CD8-positive, alpha-beta memory T cell (primary cell): ENCODE measurements at places on chromosomes 6 and 20.

- no peak for DNase-seq
These were observed 26.8 kb upstream of the TCFL5 start for GRCh38 chr20:62888406-62888805.

DNA sequence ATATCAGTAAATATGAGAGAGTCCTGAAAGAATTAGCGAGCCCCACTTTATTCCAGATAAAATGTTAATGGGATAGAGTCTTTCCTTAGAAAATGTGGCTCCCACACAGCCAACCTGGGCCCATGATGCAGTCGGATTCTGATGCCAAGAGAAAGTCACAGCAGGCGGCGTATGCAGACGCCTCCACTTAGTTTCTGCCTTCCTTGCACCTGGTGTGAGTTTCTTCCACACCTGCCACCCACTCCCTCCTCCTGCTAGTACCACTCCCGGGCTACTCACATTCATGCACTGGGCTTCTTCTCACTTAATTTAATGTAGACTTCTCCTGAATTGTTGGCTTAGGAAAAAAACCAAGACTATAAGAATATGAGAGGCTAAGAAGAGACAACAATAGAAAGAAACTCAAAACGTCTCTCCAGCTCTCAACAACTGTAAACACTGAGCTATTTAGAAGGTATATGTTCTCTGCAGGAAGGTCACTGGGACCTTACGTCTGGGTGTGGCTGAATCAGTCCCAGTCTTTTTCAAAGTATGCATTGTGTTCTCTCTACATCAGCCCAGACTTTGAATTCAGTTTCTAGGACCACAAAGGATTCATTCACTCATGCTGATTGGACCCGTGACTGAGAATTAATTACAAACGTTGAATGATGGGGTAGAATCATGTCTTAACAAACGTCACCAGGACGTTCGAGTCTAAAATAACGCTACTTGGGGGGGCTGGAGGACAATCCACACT lies 70.4 kb downstream of the GCNT2 start:
- no peak for DNase-seq

GRCh38 chr6:170445487-170445886 lies 107.6 kb downstream of the PSMB1 start:
- DNase-seq: no peak

DNA sequence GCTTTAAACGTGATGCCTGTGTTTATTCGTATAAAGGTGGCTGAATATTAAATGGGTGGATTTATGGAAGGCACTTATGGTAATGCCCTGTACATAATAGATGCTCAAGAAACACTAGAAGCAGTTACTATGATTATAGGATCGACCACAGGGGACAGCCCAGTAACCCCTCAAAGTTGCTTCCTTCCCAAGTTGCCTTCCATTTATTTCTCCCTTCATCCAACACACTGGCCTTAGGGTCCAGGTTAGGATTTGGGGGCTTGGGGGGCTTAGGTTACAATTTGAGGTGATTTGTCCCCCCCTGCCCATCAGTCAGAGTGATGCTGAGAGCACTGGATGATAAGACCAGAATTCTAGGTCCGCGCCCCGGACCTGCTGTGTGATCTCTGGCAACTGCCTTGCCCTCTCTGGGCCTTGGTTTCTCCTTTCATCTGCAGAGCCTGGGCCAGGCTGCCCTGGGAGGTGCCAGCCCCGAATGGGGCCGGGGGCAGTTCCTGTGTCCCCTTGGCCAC lies 101.5 kb downstream of the CEBPB start:
- no peak for DNase-seq

DNA sequence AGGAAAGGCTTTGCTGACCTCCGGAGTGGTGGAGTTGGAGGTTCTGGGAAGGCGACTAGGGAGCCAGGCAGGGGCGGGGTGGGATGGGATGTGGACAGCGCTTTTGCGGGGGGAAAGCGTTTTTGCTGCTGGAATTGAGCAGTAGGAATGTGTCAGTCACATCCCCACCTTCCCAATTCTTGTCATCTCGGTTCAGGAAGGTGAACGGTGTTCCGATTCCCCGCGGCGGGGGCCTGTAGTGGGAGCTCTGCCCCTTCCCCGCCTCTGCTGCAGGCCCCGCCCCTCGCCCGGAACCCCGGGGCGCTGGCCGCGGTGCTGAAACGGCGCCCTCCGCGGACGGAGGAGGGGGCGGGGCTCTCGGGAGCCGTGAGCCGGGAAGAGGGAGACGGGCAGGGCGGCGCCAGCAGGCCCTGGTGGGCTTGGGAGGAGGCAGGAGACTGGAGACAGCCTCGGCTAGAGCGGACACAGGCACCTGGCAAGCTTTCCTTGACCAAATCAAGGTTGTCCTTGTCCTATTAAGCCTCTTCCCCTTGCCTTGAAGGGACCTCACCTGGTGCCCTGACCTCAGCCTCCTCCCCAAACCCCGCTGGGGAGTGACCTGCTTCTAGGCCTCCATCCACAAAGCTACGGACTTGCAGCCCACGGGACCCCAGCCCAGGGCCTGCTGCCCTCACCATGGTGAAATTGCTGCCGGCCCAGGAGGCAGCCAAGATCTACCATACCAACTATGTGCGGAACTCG lies at the start of gene LHFPL5:
LHFPL5 (plus strand) TSS at position 357 of the 741 bp plus-strand sequence; CDS start at position 676, 319 bp downstream.
- peak; percentile 12 for DNase-seq

- no peak for DNase-seq
These were observed 8.7 kb downstream of the CST3 start for GRCh38 chr20:23629017-23629541.

- no peak for DNase-seq
These were observed 8.0 kb downstream of the EIF2S2 start for GRCh38 chr20:34104059-34104458.

- DNase-seq: no peak
These were observed 51.7 kb upstream of the PLCG1 start for GRCh38 chr20:41085606-41086005.

DNA sequence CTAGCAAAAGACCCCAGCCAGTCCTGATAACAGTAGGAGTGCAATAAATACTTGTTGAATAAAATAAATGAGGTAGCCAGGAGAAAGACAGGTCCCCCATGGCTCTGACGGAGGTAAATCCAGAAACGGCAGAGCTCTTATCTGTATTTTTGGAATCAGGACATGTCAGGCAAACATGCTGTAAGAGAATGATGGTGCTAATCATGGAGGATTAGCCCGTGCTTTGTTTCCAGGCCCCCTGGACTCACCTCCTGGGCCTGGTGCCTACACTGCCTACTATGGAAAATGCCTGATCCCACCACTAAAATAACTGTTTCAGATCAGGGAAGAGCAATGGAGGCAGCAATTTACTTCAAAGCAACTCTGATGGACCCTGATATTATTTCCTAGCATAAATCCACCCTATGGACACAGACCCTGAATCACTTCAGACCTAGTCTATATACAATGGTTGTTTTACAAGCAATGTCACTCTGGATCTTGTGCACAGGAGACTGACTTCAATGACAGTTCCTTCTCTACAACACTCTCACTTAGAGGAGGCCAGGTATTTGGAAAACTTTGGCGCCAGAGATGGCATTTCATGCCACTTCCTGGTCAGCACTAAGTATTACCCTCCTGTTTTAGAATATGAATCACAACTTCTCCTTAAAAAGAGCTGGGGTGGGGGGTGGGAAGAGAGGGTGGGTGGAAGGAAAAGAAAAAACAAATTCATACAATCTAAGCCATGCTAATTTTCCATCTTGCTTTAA lies 6.4 kb downstream of the MRPL14 start:
- no peak for DNase-seq

GRCh38 chr6:159645640-159646039 lies 47.4 kb downstream of the SOD2 start:
- DNase-seq: no peak

DNA sequence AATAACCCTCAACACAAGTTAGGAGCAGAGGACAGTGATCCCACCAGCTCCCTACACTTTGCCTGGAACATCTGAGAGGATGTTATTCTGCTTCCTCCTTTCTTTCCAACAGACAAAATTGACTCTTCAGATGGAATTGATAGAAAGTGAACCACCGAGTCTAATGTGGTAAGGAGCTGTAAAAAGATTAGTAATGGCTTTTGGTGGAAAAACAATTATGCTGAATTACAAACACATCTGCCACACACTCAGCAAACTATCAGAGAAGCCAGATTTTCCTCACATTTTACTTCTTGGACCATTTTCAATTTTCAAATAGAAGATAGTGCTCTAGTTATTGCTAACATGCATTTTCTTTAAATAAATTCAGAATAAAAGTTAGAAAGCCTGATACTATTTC lies 171.8 kb upstream of the COL21A1 start:
- DNase-seq: no peak

- no peak for DNase-seq
These were observed 446.0 kb downstream of the QKI start for GRCh38 chr6:163860287-163861081.

GRCh38 chr6:168865-169455 lies 123.3 kb upstream of the DUSP22 start:
- DNase-seq: peak; percentile 15

DNA sequence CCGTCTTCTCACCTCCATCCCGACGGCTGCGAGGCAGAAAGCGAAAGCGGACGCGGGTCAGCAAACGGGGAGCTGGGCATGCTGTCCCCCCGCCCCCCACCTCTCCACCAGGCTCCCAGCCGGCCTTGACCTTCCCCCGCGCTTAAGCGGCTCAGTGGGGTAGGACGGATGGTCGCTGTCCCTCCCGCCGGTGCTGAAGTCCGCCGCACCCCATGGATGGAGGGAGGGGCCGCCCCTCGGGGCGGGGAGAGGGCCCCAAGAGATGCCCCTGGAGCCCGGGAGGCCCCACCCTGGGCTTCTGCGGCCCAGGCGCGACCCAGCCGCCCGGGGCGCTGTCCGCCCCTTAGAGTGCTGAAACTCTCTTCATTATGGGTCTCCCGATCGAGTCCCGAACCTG lies at the start of gene KCNB1:
KCNB1 (minus strand) TSS at position 48 of the 397 bp plus-strand sequence. CDS start 188 bp downstream, outside the sequence.
- peak; percentile 3 for DNase-seq

DNA sequence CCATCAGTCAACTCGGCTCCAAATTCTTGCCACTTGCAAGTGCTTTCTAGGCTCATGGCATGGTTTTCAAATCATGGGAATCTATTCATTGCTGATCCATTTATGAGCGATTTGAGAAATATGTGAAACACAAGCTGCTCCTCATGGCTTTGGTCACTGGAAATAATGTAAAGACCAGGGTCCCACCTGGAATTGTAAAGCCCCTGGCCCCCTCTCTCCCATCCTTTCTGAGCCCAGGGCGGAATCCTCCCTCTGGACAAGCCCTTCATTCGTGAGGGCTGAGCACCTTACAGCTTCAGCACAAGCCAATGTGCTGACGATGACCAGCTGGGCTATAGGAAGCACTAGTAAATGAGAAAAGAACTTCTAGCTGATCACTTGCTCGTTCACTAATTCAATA lies 96.0 kb downstream of the RNASET2 start:
- DNase-seq: no peak

- DNase-seq: no peak
These were observed 128.3 kb downstream of the MAP3K7 start for GRCh38 chr6:90458353-90459224.

DNA sequence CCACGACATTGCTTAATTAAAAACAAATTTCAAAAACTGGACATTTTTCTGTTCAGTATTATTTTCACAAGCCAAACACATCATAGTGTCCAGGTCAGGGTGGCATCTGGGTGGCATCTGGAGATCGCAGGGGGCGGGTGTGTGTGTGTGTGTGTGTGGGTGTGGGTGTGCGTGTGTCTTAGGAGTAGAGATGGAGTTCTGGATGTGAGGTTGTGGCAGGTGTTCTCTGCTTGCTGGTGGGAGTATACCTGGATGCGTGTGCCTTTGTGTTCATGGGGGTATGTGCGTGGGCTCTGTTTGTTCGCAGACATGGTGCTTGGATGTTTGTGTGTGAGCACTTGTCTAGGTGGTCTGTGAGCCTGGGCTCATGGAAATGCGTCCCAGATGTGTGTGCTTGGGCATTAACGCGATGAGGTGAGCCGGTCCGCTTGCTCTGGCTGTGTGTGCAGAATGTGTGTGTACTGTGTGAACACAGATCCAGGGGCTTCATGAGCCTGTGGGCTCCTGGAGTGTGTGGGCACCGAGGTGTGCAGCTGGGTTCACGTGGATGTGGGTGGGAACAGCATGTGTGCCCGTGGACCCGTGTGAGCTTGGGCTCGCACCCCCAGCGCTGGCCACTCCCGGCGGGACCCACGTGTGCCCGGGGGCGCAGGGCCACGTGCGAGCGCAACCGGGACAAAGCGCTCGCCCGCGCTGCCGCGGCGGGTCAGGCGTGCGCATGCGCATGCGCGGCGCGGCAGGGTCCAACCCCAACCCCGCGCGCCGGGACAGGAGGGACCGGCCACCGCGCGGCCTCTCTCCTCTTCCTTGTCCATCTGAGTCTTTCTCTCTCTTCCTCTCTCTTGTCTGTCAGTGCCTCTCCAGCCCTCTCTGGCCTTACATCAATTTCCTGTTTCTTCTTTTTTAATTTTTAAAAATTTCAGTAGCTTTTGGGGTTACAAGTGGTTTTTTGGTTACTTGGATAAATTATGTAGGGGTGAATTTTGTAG lies 60.4 kb downstream of the SRC start:
- DNase-seq: no peak

GRCh38 chr6:72740135-72740534 lies 118.3 kb downstream of the KCNQ5 start:
- no peak for DNase-seq

GRCh38 chr20:8043687-8044282 lies 24.2 kb upstream of the TMX4 start:
- no peak for DNase-seq

DNA sequence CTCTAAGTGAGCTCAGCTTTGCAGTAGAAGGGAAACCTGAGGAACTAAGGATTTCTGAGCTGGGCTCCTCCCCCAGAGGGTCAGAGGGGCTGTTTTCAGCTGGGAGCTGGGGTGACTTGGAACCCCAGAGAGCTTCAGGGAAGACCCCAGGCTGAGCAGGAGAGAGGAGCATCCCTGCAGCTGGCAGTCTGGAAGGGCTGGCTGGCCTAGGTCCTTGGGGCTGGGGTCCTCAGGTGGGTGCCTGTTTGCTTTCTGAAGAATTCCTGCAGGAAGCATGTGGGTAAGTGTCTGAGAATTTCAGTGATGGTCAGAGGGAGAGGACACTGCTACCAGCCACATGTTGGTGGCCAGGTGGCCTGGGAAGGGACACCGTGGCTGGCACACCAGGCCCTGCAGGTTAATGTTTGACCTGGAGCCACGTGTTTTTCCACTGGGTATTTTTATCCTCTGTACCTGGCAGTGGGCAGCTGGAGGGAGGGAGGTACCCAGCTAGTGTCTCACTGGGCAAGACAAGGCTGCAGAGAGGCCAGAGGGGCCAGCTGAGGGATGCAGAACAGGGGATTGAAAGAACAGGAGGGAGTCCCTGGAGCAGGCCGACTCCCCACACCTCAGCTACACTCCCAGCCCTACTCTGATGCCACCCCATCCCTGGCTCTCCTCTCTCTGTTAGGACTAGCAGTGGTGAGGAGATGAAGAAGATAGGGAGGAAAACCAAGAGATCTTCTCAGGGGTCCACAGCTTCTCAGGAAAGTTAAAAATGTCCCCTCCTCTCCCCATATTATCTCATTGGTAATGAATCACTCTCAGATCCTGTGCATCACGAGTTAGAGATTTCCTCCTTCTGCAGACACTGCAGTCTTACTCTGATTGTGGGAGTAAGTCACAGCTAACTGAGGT lies 143.6 kb downstream of the VEGFA start:
- DNase-seq: no peak

DNA sequence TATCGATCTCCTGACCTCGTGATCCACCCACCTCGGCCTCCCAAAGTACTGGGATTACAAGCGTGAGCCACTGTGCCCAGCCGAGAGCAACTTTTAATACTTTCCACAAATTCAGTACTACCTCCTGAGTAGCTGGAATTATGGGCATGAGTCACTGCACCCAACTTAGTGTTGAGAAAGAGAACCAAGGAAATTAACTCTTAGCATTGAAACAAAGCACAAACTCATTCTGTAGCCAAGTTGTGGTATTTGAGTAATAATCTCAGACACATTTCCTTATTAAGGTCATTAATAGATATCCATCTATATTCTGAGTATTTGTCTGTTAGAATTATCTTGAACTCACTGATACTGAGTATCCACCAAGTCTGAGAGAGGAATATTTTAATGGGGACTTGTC lies 14.3 kb upstream of the ELOVL2 start:
- no peak for DNase-seq
